ENCODE measurements at places on chromosomes 2 and 18. TPM values are rescaled to one million over a fixed set of nuclear protein-coding genes. Genes with fewer than 3 reads are reported as not detected.

DNA sequence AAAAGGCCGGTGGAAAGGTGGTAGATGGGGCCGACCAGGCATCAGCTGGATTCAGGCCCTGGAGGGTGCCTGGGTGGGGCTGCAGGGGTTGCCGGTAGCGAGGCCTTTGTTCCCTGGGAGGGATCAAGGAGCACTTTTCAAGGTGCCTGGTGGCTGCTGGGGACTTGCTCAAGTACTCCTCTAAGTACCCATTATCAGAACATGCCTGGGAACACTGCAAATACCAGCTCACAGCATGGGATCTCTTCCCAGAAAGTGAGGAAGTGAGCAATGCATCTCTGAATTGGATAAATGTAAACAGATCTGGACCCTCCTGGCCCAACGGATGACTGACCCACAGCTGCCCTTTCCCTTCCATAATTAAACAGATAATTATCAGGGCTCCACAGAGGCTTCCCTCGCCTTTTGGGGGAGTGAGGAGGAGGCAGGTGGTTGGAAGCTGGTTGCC lies 210.5 kb downstream of the SH3RF3 start:
- no peak overlapping the region for H3K4me3 ChIP-seq
- H3K36me3 ChIP-seq: no peaks in the 10 kb centered on the region
- H3K27me3 ChIP-seq: no peaks in the 10 kb centered on the region
- H3K27ac ChIP-seq: no peak overlapping the region
- no peak for DNase-seq

DNA sequence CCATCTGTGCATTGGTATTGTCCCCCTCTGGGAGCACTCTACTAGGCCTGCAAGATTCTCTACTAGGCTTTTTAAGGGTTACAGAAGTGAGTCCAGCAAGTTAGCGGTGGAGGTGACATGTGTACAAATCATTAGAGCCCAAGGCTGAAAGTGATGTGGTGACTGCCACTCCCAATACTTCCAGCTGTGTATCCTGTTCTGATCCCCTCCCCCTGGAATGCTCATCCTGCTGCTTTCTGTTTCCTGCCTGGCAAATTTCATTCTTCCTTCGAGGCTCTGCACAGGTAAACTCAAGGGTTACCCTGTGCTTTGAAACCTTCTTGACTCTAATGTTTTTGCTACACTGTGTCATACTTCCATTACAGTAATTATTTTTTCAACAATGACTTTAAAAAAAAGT lies 258.5 kb upstream of the REV1 start:
- H3K27me3 ChIP-seq: no peaks in the 10 kb centered on the region
- H3K36me3 ChIP-seq: no peaks in the 10 kb centered on the region
- no peak overlapping the region for H3K27ac ChIP-seq
- H3K4me3 ChIP-seq: no peak overlapping the region

GRCh38 chr2:20484810-20485611 lies 38.1 kb downstream of the RHOB start:
- DNase-seq: no peak
- H3K4me3 ChIP-seq: no peak overlapping the region
- no peak overlapping the region for H3K27ac ChIP-seq
- no peaks in the 10 kb centered on the region for H3K4me1 ChIP-seq

DNA sequence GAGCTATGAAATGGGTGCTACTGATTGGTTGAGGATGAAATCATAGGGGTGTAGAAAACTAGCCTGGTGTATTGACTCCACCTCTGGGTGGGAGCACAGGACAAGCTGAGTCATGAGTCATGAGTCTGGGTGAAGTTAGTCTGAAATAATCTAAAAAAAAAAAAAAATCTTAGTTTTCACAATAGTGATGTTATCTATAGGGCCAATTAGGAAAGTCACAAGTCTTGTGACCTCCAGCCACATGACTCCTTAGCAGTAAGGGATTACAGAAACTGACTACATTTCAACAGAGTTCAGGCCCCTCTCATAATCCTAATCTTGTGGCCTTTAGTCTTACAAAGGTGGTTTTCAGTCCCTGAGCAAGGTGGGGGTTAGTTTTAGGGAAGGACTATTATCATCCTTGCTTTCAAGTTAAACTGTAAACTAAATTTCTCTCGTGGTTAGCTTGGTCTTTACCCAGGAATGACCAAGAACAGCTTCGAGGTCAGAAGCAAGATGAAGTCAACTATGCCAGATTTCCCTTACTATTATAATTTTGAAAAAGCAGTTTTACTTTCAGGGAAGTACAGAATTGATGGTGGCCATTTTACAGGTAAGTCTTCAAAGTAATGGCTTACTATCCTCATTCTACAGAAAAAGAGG lies 338.0 kb upstream of the GYPC start:
- no peaks in the 10 kb centered on the region for H3K36me3 ChIP-seq
- H3K27me3 ChIP-seq: no peaks in the 10 kb centered on the region
- no peaks in the 10 kb centered on the region for H3K4me1 ChIP-seq
- DNase-seq: no peak
- no peak overlapping the region for H3K27ac ChIP-seq
- no peak overlapping the region for H3K4me3 ChIP-seq

PAX8 gene
- 1.5 TPM for total RNA-seq

- no peaks in the 10 kb centered on the region for H3K36me3 ChIP-seq
- no peak overlapping the region for H3K27ac ChIP-seq
- no peaks in the 10 kb centered on the region for H3K4me1 ChIP-seq
- H3K4me3 ChIP-seq: no peak overlapping the region
- no peaks in the 10 kb centered on the region for H3K27me3 ChIP-seq
Measured at GRCh38 chr2:27245626-27246025, 17.2 kb downstream of the SLC30A3 start.

FAM161A gene
- total RNA-seq: 2.1 TPM

- no peaks in the 10 kb centered on the region for H3K36me3 ChIP-seq
- no peak overlapping the region for H3K27ac ChIP-seq
- DNase-seq: no peak
Measured at GRCh38 chr2:14998546-14998945, 366.0 kb downstream of the LRATD1 start.

DNA sequence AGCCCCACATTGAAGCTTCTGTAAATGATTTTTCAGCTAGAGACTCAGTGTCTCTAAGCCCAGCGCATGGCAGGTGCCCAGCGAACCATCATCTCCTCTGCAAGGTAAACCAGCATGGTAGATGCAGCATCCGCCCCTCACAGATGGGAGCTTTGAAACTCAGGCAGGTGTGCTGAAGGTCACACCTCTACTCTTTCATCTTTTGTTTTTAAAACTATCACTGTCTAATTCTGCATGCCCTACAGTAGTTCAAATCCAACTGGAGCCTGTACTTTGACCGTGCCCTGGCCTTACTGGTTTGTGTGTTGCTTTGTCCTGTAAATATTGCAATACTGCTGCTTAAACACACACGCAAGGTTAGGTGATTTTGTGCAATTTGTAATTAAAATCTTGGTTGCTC lies 831.1 kb downstream of the GALR1 start:
- no peaks in the 10 kb centered on the region for H3K4me1 ChIP-seq
- H3K36me3 ChIP-seq: no peaks in the 10 kb centered on the region
- no peak for DNase-seq
- no peaks in the 10 kb centered on the region for H3K27me3 ChIP-seq

DNA sequence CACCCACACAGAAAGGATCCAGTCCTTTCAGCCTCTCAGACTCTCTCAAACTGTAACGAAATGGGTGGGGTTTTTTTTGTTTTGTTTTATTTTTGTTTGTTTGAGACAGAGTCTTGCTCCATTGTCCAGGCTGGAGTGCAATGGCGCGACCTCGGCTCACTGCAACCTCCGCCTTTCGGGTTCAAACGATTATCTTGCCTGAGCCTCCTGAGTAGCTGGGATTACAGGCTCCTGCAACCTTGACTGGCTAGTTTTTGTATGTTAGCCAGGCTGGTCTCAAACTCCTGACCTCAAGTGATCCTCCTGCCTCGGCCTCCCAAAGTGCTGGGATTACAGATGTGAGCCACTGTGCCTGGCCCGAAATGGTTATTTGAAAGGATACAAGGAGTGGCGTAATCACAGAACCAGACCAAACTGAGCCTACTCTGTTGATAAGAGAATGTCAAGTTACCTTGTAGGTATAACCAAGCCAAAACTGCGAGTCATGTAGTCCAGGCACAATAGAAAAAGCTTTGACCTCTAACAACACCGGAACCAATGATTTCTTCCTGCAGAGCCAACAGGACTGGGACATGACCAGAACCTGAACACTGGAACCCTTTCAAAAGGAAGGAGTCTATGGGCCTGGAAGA lies 72.5 kb downstream of the NCAPH start:
- no peaks in the 10 kb centered on the region for H3K27me3 ChIP-seq
- H3K36me3 ChIP-seq: no peaks in the 10 kb centered on the region

AQP4 gene
- total RNA-seq: not detected

OSBPL6 gene
- total RNA-seq: 1.1 TPM
